Right ventricle myocardium inferior (tissue), 1 donor: ENCODE measurements at places on chromosomes 6 and 20. TPM values are rescaled to one million over a fixed set of nuclear protein-coding genes. Genes with fewer than 3 reads are reported as not detected.
A peak's percentile ranks its signal among the peaks of the same experiment; 100 is the strongest.

The CASS4 gene
- 0.41 TPM for total RNA-seq

The MKKS gene
- 27.4 TPM for total RNA-seq

DNA sequence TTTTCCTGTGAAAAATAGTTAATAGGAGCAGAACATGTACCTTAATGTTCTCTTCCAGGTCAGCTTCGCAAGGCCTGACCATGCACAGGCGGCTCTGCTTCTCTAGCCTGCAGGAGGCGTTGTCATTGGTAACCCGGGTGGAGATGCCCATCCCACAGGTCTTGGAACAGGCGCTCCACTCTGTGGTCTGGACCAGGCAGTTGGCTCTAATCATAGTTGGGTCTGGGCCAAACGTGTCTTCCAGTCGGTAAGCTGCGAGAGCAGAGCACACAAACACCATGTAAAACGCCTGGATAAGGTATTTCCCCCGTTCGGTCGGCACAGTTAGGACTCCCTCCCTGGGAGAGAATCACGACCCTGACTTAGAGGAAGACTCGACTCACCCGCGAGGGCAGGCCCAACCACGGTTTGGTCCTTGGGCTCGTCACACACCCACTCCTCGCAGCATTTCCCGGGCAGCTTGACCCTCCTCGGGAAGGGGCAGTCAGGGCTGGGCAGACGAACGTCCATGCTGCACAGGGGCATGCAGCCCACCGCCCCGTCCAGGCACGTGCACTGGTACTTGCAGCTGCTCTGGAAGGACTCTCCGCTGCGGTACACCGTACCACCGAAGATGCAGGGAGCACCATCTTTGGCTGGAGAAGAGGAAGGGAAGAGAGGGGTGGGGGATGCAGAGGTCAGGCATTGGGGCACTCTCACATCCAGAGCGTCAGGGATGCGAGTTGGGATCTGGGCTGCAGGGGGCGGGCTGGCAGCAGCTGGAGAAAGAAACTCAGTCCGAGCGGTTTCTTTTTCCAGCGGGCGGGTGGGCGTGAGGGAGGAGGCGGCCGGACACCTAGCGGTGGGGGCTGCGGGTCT lies 1.0 kb downstream of the CCN2 start:
- DNase-seq = peak; percentile 81

- DNase-seq = no peak
These were observed 16.9 kb upstream of the GSTA4 start for GRCh38 chr6:53011979-53012378.

GRCh38 chr6:135121434-135121833 lies 59.7 kb upstream of the MYB start:
- no peak for DNase-seq
